ENCODE measurements at places on chromosomes 6 and 20. TPM values are rescaled to one million over a fixed set of nuclear protein-coding genes. Genes with fewer than 3 reads are reported as not detected.

GRCh38 chr20:20489648-20490341 lies 121.9 kb downstream of the INSM1 start:
- H3K4me3 ChIP-seq = no peak overlapping the region
- no peaks in the 10 kb centered on the region for H3K4me1 ChIP-seq
- H3K27ac ChIP-seq = no peak overlapping the region
- H3K36me3 ChIP-seq = peaks cover 22% of the 10 kb centered on the region
- no peak for DNase-seq

GRCh38 chr20:45176526-45177267 lies 2.0 kb downstream of the PI3 start:
- H3K27me3 ChIP-seq = peaks cover 2% of the 10 kb centered on the region
- no peaks in the 10 kb centered on the region for H3K36me3 ChIP-seq
- H3K4me1 ChIP-seq = no peaks in the 10 kb centered on the region
- no peak overlapping the region for H3K4me3 ChIP-seq

DNA sequence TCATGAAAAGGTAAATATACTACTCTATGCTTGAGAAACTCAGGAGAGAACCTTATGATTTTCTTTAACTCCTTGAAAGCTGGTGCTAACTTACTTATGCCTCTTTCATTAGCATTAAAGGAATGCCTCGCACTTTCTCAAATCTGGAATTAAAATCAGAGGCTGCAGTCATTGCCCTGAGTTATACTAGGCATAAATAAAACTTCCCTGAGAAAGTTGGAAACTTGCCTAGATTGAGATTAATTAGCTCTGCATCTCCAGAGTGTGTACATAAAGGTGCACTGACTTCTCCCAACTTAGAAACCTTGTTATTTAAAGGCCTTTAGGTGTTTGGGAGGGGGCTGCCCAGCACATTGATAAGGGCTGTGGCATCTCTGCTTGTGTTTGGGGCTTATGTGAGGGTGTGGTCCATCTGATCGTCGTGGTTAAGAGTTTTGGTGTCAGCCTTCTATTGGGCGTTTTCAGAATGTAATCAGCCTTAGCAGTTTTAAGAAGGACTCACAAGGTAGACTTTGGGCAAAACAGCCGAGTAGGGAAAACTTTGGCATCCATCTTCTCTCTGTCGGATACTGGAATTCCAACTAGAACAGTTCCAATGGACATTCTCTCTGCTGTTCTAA lies 32.1 kb upstream of the CCN6 start:
- no peak overlapping the region for H3K4me3 ChIP-seq
- H3K27ac ChIP-seq = no peak overlapping the region
- no peak for DNase-seq
- peaks cover 3% of the 10 kb centered on the region for H3K4me1 ChIP-seq
- no peaks in the 10 kb centered on the region for H3K36me3 ChIP-seq

GRCh38 chr6:166716910-166717617 lies 90.0 kb upstream of the RPS6KA2 start:
- no peaks in the 10 kb centered on the region for H3K4me1 ChIP-seq
- H3K4me3 ChIP-seq = no peak overlapping the region

DNA sequence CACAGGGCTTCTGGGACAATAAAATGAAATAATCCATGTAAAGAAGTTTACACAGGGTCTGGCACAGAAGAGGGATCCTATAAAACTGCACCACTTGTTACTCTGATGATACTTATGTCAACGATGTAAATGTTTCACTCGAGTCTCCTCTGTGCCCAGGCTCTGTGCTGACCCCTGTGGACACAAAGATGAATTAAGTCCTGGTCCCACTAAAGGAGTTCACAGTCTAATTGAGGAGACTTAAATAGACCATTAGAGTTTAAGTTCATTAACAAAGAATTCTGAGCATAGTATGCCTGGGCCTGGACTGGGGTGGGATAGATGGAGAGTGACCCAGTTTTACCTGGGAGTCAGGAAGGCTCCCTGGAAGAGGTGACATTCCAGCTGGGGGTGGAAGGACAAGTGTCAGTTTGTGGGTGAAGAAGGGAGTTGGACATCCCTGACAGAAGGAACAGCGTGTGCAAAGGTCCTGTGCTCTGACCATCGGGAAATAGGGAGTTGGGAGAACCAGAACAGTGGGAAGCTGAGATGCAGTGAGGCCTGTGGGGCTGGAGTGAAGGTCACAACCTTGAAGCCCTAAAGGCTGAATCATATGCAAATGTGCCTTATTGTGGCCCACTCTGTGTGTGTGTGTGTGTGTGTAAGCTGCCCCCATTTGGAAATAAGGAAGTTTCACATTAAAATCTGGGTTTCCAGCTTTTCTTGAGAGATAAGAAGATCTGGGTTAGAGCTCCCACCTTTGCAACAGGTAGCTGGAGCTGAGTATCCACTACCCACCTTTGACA lies 1.1 kb downstream of the OCSTAMP start:
- no peaks in the 10 kb centered on the region for H3K27me3 ChIP-seq
- no peak overlapping the region for H3K27ac ChIP-seq

DNA sequence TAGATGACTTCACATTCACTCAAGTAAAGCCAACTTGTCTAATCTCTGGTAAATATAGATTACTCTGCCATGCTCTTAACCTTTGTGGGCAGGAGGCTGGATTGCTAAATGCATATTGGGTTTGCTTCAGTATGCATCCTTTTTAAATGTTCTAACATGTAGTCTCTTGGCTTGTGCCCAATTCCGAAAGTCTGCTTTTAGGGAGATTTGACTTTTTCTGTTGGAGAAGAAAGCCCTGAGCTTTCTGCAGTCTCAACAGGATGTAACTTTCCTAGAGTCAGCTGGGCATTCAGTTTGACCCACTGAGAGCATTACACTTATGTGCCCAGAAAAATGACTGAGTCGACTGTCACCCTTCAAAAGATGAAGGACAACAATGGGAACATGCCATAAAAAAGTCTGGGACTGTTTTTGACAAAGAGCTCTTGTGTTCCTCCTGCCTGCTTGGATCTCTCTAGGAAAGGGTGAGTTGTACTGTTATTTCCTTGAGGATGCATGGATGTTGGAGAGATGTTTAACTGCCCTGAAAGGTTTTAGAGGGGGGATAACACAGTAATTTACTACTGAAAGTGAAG lies 299.4 kb downstream of the ZFAND3 start:
- H3K36me3 ChIP-seq = peaks cover 24% of the 10 kb centered on the region
- no peaks in the 10 kb centered on the region for H3K4me1 ChIP-seq
- H3K4me3 ChIP-seq = no peak overlapping the region
- DNase-seq = no peak
- H3K27ac ChIP-seq = no peak overlapping the region

DNA sequence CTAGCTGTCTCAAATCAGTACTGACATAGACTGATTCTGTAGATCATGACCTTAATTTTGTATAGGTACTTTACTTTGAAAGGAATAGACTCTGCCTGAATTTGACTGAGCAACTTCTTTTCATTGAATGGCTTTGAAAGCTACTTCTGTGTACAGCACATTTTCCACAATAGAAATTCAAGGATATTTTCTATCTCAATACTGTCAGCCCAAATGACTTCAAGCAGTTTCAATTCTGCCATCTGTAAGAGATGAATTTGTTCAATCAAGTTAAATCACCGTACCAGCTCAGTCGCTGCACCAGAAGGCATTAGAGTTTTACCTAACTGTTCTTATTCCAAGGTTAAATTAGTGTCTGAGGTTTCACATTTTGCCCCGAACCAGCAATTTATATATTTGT lies 107.0 kb upstream of the EYS start:
- no peaks in the 10 kb centered on the region for H3K4me1 ChIP-seq
- no peaks in the 10 kb centered on the region for H3K27me3 ChIP-seq
- no peak for DNase-seq
- no peaks in the 10 kb centered on the region for H3K36me3 ChIP-seq
- no peak overlapping the region for H3K27ac ChIP-seq

GRCh38 chr20:1489325-1489724 lies 1.9 kb downstream of the SIRPB2 start:
- no peak for DNase-seq
- no peak overlapping the region for H3K4me3 ChIP-seq
- no peaks in the 10 kb centered on the region for H3K27me3 ChIP-seq
- no peaks in the 10 kb centered on the region for H3K4me1 ChIP-seq
- H3K36me3 ChIP-seq = no peaks in the 10 kb centered on the region

DNA sequence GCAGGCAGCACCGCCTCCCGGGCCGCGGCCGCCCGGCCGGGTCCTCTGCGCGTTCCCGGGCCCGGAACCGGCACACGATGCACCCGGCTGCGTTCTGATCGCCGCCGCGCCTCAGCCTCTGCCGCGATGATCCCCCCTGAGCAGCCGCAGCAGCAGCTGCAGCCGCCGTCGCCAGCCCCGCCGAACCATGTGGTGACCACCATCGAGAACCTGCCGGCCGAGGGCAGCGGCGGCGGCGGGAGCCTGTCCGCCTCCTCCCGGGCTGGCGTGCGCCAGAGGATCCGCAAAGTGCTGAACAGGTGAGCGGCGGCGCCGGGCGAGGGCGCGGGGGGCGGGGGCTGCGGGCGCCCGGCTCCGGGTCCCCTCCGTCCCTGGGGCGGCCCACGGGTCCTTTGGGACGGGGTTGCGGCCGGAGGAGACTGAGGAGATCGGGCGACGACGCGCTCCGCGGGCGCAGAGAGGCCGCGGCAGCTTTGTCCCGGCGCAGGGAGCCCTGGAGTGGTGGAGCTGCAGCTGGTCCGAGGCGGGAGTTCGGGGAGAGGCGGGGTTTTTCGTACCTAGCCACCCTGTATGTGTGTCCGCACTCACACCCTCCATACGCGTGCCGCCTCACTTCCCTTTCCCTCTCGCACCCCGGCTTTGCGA lies 659 bp downstream of the SLC35F1 start:
- peaks cover 26% of the 10 kb centered on the region for H3K27me3 ChIP-seq
- no peak overlapping the region for H3K4me3 ChIP-seq
- peaks cover 4% of the 10 kb centered on the region for H3K4me1 ChIP-seq
- H3K27ac ChIP-seq = no peak overlapping the region
- DNase-seq = no peak
- H3K36me3 ChIP-seq = no peaks in the 10 kb centered on the region

GRCh38 chr6:140490081-140490480 lies 1115.6 kb upstream of the CITED2 start:
- DNase-seq = no peak
- H3K27ac ChIP-seq = no peak overlapping the region
- no peaks in the 10 kb centered on the region for H3K36me3 ChIP-seq
- H3K4me3 ChIP-seq = no peak overlapping the region
- H3K4me1 ChIP-seq = no peaks in the 10 kb centered on the region
- no peaks in the 10 kb centered on the region for H3K27me3 ChIP-seq

DNA sequence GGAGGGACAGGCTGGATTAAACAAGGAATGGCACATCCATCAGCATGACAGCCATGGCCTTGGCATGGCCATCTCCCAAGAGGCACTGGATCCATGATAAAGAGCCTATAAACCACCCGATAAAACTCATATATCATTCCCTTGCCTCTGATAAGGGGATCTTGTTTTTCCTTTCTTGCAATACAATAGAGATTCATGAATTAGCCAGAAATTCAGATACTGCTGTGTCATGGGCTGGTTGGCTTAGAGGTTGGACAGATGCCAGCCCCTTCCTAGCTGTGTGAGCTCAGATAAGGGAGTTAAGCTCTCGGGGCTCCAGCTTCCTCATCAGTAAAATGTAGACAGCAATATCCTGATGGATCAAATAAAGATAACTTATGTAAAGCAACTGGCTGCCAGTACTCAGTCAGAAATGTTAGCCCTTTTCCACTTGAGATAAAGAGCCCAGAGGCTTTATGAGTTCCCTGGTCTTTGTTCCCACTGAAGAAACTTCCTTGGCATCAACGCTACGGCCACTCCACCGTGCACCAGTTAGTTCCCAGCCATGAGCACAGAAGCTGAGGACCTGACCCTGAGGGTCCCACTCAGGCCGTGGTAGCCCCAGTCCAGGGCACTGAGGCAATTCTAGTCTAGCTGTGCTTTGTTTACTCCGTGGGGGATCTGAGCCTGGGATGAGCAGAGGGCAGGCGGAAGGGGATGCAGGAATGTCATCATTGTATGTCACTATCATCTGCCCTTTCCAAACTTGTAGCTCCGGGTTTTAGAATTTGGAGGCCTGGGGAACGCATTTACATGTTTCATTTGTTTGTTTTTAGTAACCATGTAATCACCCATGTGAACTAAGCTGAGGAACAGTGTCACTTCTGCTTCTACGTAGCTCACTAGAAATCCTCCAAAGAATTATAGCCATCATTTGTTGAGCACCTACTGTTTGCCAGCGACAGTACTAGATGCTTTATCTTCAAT lies 67.2 kb upstream of the TBC1D7 start:
- DNase-seq = no peak
- H3K36me3 ChIP-seq = no peaks in the 10 kb centered on the region
- no peak overlapping the region for H3K4me3 ChIP-seq
- peak overlapping the region; percentile 76 for H3K27ac ChIP-seq

GRCh38 chr6:30818391-30818841 lies 65.9 kb upstream of the DDR1 start:
- H3K27ac ChIP-seq = no peak overlapping the region
- no peak overlapping the region for H3K4me3 ChIP-seq
- DNase-seq = no peak
- no peaks in the 10 kb centered on the region for H3K27me3 ChIP-seq

DNA sequence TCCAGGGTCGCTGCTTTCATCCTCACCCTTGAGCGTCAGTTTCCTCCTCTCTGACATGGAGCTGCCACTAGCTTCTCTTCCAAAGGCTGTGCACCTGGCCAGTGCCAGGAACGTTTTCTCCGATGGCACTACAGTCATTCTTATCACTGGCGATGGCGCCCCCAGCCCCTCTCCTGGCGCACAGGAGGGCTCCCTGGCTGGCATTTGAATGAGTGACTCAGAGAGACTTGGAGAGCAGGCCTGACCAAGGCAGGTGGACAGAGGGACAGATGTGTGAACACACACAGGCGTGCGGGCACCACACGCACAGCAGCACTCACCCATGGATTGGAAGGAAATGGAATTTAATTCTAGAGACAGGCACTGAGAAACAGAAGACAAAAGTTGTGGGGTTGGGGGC lies 77.6 kb downstream of the SRC start:
- no peak for DNase-seq
- H3K27ac ChIP-seq = no peak overlapping the region
- peaks cover 5% of the 10 kb centered on the region for H3K27me3 ChIP-seq
- H3K4me1 ChIP-seq = no peaks in the 10 kb centered on the region
- no peak overlapping the region for H3K4me3 ChIP-seq

- H3K36me3 ChIP-seq = no peaks in the 10 kb centered on the region
- no peak for DNase-seq
- no peak overlapping the region for H3K27ac ChIP-seq
- no peaks in the 10 kb centered on the region for H3K4me1 ChIP-seq
- H3K27me3 ChIP-seq = no peaks in the 10 kb centered on the region
Measured at GRCh38 chr6:49633541-49633940, 3.1 kb downstream of the RHAG start.

- peaks cover 43% of the 10 kb centered on the region for H3K27me3 ChIP-seq
- no peak overlapping the region for H3K4me3 ChIP-seq
- H3K4me1 ChIP-seq = peaks cover 23% of the 10 kb centered on the region
- no peaks in the 10 kb centered on the region for H3K36me3 ChIP-seq
Measured at GRCh38 chr20:51562332-51563173, 20.0 kb upstream of the NFATC2 start.

PKHD1 gene
- total RNA-seq = not detected

RPS6KA2 gene
- 4.5 TPM for total RNA-seq

MATN4 gene
- not detected for total RNA-seq

TUBB2B gene
- not detected for total RNA-seq

HTR1E gene
- not detected for total RNA-seq

ZFP57 gene
- total RNA-seq = 12.8 TPM

TSPO2 gene
- total RNA-seq = not detected

SPEF1 gene
- total RNA-seq = not detected

Measured in natural killer cell (primary cell).